ENCODE measurements at places on chromosomes 7 and 10. TPM values are rescaled to one million over a fixed set of nuclear protein-coding genes. Genes with fewer than 3 reads are reported as not detected.

The NEUROD6 gene
- total RNA-seq: not detected

The ZNF804B gene
- not detected for total RNA-seq

The TEX36 gene
- not detected for total RNA-seq

The RBM20 gene
- total RNA-seq: 0.06 TPM

The ZNF25 gene
- 9.2 TPM for total RNA-seq

The CADPS2 gene
- total RNA-seq: not detected

The ENO4 gene
- not detected for total RNA-seq

The SLC26A3 gene
- not detected for total RNA-seq

The TMEM168 gene
- 20.9 TPM for total RNA-seq

The HOXA3 gene
- not detected for total RNA-seq

The ARMC3 gene
- not detected for total RNA-seq

The SMKR1 gene
- 1.3 TPM for total RNA-seq

The PRR15 gene
- total RNA-seq: not detected

The ZNF680 gene
- total RNA-seq: 23.7 TPM

The MMP21 gene
- 0.20 TPM for total RNA-seq

The TACR2 gene
- not detected for total RNA-seq

The CTAGE15 gene
- 0.47 TPM for total RNA-seq

The SFMBT2 gene
- 50.6 TPM for total RNA-seq

The TAS2R3 gene
- total RNA-seq: 3.1 TPM

The ADRB1 gene
- 1.0 TPM for total RNA-seq

The TRIM74 gene
- total RNA-seq: 2.5 TPM

The UCN3 gene
- not detected for total RNA-seq

The HIPK2 gene
- 18.4 TPM for total RNA-seq

The HOXA9 gene
- not detected for total RNA-seq

The RNLS gene
- total RNA-seq: 3.5 TPM

The FGF8 gene
- not detected for total RNA-seq

The SPDYE2B gene
- total RNA-seq: not detected

The NPY4R gene
- not detected for total RNA-seq

The CCDC3 gene
- total RNA-seq: not detected

The NRG3 gene
- not detected for total RNA-seq

The SP8 gene
- not detected for total RNA-seq

The EGFR gene
- total RNA-seq: not detected

The IFT22 gene
- total RNA-seq: 6.3 TPM

The LRMDA gene
- not detected for total RNA-seq

The PIK3AP1 gene
- total RNA-seq: 7.4 TPM

The LAMB1 gene
- not detected for total RNA-seq

The DNA2 gene
- total RNA-seq: 35.0 TPM

The SPDYE18 gene
- 1.1 TPM for total RNA-seq

The CNPY1 gene
- total RNA-seq: not detected

The MRLN gene
- total RNA-seq: not detected

The ANKRD22 gene
- total RNA-seq: not detected

The ABCB4 gene
- 0.54 TPM for total RNA-seq

The NPSR1 gene
- not detected for total RNA-seq

The GJD4 gene
- not detected for total RNA-seq

The FRA10AC1 gene
- total RNA-seq: 13.3 TPM

The WNT8B gene
- 0.91 TPM for total RNA-seq

The PIK3CG gene
- 54.1 TPM for total RNA-seq

The SPDYE8 gene
- not detected for total RNA-seq

The BLNK gene
- total RNA-seq: 0.43 TPM

The FAM241B gene
- total RNA-seq: 11.7 TPM

The RAMP3 gene
- total RNA-seq: not detected

The ASB10 gene
- total RNA-seq: not detected

The MYH16 gene
- not detected for total RNA-seq

The GLRX3 gene
- total RNA-seq: 60.2 TPM

The DYNC1I1 gene
- total RNA-seq: not detected

The SEMA3C gene
- 0.11 TPM for total RNA-seq

The TAS2R41 gene
- total RNA-seq: not detected

Data from activated naive CD8-positive, alpha-beta T cell treated with anti-CD3 and anti-CD28 coated beads, Interleukin-2, amount 10 ng/mL, durations not matched to agents 7 days and 5 days (primary cell).